ENCODE measurements at places on chromosomes 3 and 15.
A peak's percentile ranks its signal among the peaks of the same experiment; 100 is the strongest.

- no peak for DNase-seq
Measured at GRCh38 chr15:71572452-71573053, 237.8 kb upstream of the NR2E3 start.

DNA sequence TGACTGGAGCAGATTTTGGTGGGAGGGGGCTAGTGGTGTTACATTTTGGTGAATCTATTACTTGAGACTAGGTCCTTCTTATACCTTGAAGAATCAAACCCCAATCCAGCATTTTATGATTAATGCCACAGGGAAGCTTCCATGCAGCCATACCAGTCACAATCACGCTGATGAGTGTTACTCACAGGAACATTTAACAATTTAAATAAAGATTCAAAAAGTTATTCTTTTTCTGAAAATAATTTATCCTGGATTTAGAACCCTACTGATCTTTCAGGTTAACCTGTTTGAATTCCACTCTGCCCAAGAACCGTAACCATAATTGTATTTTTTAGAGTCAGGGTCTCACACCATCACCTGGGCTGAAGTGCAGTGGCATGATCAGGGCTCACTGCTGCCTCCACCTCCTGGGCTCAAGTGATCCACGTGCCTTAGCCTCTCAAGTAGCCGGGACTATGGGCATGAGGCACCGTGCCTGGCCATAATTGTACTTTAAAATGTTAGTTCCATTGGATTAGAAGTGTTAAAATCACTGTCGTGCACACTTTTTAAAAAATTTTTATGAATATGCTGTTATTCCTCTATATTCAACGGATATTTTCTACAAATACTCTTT is 929 bp upstream of the MTMR10 start:
- DNase-seq = no peak

DNA sequence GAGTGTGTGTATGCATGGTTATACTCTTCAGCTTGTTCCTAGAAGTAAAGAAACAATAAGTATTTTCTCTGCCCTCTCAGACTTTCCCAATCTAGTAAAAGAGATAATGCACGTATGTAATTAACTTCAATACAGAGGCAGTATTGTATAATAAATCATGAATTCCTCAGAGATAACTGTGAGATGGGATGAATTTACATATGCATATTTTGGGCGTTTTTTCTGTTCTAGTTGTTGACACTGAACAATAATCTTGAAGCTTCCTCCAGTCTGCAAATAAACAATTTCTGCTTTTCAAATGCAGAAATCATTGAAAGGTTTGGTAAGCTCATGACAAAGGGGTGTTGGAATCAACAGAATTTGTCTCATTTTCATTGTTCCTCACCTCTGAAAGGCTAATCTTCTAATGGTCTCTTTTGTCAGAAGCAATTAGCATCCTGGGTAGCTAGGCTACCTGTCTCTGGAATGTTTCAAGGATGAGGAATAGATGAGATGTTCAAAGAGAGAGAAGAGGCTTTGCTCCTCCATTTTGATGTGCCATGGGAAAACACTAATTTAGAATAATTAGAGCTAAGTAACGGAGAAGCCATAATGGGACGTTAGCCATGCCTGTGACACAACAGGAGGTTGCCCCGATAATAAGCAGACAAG is 43.3 kb upstream of the SIAH2 start:
- DNase-seq = no peak

DNA sequence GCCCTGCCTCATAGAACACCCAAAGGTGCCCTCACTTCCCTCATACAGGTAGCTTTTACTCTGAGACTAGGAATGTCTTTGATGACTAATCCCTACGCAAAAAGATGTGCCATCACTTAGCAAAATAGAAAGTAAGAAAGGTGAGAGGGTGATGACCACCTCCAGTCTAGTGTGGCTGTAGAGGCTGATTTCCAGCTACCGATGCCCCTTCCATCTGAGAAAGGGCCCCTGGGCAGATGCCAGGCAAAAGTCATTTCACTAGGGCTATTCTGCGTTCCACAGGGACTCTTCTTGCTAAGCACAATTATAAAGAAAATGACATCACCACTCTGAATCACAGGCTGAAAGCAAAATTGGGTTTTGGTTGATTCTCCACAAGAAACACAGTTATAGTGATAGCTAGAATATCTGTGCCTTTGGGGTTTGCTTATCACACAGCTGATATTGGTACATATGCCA is 77.4 kb downstream of the RBPMS2 start:
- DNase-seq = no peak

DNA sequence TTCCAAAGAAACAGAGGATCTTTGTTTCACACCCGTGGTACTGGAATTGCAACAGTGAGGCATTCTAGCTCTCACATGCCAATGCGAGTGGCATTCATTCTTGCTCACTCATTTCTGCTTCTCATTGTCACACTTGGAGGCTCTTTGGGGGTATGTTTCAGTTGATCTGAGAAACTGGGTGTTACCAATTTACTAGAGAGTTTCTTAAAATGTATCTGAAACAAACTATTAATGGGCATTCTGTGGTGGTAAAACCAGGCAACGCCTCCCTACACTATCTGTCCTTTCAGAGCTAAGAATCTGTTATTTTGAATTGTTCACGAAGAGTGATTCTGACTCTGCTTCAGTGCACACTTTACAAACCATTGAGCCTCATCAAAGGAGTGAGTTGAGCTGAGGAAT is 140.6 kb upstream of the BHLHE40 start:
- no peak for DNase-seq

- no peak for DNase-seq
Measured at GRCh38 chr3:8968375-8968882, 5.2 kb upstream of the RAD18 start.

DNA sequence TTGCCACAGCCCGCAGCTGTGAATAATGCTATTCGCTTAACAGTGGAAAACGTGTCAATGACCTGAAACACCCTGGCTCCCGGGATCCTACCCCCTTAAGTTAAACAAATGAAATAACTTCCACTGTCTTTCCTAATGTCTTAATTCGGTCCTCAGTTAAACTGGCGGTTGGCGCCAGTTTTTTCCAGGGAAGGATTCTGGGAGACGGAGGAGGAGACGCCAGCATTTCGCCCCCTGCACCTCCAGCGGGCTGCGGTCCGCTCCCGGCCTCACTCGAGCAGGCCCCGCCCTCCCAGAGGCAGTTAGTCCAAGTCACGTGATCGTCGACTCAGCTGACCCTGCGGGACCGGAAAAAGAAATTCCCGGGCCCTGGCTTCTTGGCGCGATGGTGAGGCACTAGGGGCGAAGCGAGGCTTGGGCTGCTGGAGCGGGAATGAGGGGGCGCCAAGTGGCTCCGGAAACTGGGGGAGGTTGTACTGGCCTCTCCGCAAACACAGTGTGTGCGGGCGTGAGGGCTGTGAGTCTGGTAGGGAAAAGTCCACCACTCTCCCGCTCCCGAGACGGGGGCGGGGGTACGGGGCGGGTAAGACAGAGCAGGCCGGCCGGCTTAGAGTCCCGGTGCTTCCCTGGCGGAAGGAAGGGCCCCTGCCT is at the start of gene COMMD4:
COMMD4 (plus strand) TSS at position 359 of the 651 bp plus-strand sequence; CDS start at position 386, 27 bp downstream.
- peak; percentile 82 for DNase-seq

DNA sequence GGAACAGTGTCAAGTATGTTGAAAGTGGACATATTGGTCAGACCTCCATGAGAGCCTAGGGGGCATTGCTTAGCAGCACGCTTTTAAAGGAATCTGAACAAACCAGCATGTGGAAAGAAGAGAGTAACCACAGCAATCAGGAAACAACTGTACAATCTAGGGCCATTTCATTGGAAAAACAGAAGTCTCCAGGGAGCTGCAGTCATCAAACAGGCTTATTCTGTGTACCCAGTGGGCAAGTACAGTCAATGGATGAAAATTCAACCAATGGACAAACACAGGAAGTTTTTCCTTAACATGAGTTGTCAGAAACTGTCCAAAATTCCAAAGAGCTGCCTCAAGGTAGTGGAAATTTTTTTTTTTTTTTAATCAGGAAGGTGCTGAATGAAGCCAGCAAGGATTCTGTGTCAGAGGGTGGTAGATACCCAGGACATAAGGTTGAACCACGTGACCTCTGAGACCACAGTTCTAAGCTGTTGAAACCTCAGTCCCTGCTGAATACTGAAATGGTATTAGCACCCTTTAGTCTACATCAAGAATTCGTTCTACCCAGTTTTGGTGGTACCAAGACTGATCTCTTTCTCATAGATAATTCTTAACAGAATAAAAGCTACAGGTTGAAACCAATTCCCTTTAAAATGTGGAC is 4.4 kb upstream of the DLG1 start:
- no peak for DNase-seq

DNA sequence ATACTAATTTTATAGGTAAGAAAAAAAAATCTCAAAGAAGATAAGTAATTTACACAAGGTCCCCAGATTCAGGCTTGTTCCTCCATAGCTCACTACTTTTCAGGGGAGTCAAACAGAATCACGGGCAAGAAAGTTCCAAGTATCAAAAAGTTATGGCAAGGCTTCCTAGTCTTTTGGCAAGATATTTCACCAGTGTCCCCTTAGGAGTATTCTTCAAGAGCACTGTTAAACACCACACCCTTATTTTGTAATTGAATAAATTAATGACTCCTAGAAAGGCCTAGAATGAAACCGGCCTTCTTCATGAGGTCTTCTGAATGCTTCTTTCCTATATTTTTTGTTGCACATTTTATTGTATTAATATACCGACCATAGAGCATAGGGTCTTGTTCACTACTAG is 109.7 kb downstream of the MYLK start:
- no peak for DNase-seq

GRCh38 chr15:45276831-45277230 is 24.8 kb downstream of the SLC28A2 start:
- no peak for DNase-seq

DNA sequence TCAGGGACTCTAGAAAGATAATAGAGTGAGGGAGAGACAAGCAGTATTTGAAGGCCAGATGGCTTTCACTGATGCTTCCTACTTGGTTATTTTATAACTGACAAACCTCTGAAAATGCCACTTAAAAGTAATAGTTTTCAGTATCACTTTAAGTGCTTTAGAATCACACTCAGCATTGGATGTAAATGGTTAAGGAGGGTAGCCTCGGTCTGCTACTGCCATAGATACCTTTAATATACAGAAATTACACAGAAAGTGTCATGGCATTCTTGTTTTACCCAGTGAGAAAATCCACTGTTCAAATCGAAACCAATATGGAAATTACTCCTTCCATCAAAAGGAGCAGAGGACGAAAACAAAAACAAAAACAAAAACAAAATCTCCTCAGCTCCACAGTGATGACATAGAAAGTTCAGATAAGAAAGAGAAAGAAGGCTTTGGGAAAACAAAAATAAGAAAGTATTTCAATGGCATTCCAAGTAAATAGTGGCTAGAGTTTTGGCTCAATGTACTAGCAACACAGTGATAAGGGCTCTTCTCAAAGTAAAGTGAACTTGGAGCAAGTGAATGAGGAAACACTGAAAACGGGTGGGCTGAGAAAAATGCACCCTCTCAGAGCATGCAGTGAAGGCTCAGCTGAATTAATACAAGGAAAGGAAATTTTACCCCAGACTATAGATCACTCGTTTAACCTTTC is 43.2 kb upstream of the CD47 start:
- no peak for DNase-seq

- no peak for DNase-seq
Measured at GRCh38 chr15:64558460-64559179, 98.2 kb downstream of the ZNF609 start.

DNA sequence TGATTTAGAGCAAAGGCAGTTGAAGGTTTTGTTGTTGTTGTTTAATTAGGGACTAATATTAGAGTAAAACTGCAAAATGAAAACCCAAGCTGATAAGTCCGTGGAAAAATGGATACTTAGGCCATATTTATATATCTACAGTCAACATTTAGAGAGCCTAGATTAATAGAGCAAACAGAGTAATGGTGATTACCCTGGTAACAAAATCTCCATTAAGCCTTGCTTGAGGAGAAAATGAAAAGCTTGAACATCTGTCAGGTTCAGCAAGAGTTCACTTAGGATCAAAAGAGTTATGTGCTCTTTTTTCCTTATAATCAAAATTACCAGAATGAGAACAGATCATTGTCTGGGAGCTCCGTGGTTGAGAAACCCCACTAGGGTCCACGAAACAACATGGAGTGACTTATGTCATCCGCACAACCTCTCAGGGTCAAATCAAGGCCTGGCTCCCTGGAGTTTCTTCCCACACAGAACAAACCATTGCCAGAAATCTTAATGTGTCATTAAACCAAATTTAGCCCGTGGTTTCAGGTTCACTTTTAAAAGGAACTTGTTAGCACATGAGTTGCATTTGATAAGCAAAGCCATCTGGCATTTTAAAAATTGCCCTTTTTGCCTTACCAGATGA is 381.2 kb downstream of the GABRB3 start:
- DNase-seq = no peak

DNA sequence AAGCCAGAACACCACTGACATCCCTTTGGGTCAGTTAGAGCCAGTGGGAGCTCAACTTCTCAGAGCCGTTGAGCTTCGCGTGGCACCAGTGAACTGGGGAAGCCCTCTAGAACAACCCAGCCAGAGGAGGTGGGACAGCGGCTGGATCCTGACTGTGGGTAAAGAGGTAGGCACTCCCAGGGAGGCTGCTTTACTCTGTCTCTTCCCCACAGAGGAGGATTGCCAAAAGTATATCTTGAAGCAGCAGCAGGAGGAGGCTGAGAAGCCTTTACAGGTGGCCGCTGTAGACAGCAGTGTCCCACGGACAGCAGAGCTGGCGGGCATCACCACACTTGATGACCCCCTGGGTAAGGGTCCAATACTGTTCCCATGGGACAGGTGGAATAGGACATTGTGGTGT is 1.2 kb downstream of the MYD88 start:
- no peak for DNase-seq

- no peak for DNase-seq
Measured at GRCh38 chr15:60656481-60656880, 177.5 kb upstream of the ICE2 start.

DNA sequence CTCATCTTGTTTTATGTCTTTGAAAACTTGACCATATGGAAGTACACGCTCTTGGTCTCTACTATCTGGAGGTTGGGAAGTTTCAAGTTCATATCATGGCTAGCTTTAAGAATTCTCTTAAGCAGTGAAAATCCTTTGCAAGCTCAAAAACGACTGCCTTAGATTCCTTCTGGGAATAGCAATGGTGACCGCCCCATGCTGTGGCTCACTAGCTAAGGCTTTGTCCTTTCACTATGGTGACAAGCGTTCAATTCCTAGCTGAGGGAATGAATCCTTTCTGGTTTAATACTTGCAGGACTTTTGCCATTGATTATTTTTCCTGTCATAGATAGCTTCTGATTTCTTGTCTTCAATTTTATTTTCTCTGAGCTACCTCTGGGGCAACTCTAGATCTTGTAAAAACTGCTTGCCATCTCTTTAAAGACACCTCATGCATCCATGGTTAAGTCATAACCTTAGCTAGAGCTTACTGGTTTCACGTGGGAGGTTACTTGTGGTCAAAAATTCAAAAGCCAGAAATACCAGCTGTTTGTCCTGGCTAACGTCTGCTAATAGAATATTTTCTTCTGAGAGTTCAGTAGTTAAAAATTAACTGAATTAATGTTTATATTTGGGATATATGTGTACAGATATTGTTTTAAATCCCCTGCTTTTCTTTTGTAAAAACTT is 673.4 kb upstream of the CBLB start:
- no peak for DNase-seq
